ENCODE measurements at places on chromosomes 1 and 21.

- no peak for DNase-seq
These were observed 27.8 kb upstream of the NFASC start for GRCh38 chr1:204842892-204843291.

- DNase-seq, result no peak
These were observed 168.4 kb downstream of the FASLG start for GRCh38 chr1:172827301-172827700.

DNA sequence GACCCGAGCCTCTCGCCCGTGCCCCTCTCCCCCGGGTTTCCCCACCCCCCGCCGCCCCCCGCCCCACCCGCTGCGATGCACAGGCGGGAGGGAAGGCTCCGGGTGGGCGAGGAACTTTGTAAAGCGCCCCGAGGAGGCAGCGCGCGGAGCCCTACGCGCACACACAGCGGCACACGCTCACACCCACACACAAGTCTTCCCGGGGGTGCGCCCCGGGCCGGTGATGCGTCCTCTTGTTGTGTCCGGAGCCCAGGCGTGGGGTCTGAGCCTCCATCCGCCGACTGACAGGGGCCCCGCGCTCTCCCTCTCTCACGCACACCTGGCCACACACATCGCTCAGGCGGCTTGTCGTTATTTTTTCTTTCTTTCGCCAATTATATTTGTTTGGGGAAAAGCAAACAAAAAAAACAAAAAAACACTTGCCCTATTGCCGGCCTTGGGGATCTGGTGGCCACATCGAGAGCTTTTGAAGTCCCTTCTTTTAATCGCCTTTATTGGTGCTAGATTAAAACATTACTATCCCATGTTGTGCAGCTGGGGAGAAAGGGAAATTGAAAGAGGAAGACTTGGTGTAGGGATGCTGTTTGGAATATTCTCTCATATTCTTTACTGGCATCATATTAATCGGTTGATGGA lies 770 bp downstream of the NTNG1 start:
- no peak for DNase-seq

DNA sequence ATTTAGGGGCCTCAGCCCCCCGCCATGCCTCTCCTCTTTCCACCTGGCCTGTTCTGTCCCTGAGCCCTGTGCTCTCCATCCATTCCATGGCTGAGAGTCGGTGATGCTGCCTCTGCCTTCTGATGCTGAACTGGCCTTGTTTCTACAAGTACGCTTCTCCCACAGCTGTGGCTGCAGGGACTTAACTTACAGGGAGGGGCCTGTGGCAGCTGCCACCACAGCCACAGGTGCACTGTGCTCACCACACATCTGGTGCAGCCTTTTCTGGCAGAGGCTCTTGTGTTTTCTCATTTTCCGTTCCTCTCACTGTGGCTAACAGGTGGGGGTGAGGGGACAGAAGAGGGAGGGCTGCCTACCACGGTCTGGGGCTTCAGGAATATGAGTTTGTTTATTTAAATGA lies 4.2 kb downstream of the FMO1 start:
- DNase-seq, result peak; percentile 36

- no peak for DNase-seq
These were observed 354.8 kb upstream of the NFIA start for GRCh38 chr1:60727552-60727951.

- no peak for DNase-seq
These were observed 52.6 kb downstream of the CD247 start for GRCh38 chr1:167465743-167466142.

All from NCI-H2081 (cell line).